ENCODE measurements at places on chromosomes 2 and 18. TPM values are rescaled to one million over a fixed set of nuclear protein-coding genes. Genes with fewer than 3 reads are reported as not detected.
A peak's percentile ranks its signal among the peaks of the same experiment; 100 is the strongest.

DNA sequence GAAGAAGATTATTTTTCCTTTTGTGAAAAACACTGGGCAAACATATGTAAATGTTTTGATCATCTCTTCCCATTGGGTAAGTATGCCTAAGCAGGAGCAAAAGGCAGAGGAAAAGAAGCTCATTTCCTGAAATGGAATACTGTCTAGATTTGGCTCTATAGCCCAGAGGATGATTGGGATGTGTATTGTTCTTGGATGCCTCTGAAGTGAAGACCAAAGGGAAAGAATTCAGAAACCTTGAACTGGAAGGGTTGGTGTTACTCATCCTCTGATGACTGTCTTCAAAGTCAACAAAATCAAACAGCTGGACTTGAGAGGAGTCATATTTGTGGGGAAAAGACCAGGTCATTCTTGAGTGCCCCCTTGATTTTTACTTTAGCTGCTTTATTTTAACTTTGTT lies 112.6 kb upstream of the NT5C1B start:
- H3K4me1 ChIP-seq: no peaks in the 10 kb centered on the region
- H3K36me3 ChIP-seq: no peaks in the 10 kb centered on the region
- no peaks in the 10 kb centered on the region for H3K27me3 ChIP-seq
- DNase-seq: no peak

GRCh38 chr2:143152637-143153036 lies 23.4 kb downstream of the ARHGAP15 start:
- H3K27me3 ChIP-seq: no peaks in the 10 kb centered on the region
- H3K4me3 ChIP-seq: no peak overlapping the region
- no peak overlapping the region for H3K27ac ChIP-seq
- no peaks in the 10 kb centered on the region for H3K4me1 ChIP-seq
- no peaks in the 10 kb centered on the region for H3K36me3 ChIP-seq

- H3K27me3 ChIP-seq: no peaks in the 10 kb centered on the region
- DNase-seq: no peak
- H3K36me3 ChIP-seq: no peaks in the 10 kb centered on the region
- no peak overlapping the region for H3K27ac ChIP-seq
- H3K4me1 ChIP-seq: no peaks in the 10 kb centered on the region
- no peak overlapping the region for H3K4me3 ChIP-seq
Measured at GRCh38 chr2:109398366-109399015, 215.3 kb downstream of the SEPTIN10 start.

GRCh38 chr2:166897666-166898065 lies 9.4 kb downstream of the XIRP2 start:
- no peaks in the 10 kb centered on the region for H3K4me1 ChIP-seq
- no peak overlapping the region for H3K4me3 ChIP-seq
- H3K36me3 ChIP-seq: no peaks in the 10 kb centered on the region
- no peaks in the 10 kb centered on the region for H3K27me3 ChIP-seq

GRCh38 chr2:47984041-47984440 lies 77.7 kb upstream of the FBXO11 start:
- no peaks in the 10 kb centered on the region for H3K4me1 ChIP-seq
- no peak for DNase-seq
- no peak overlapping the region for H3K4me3 ChIP-seq
- H3K36me3 ChIP-seq: no peaks in the 10 kb centered on the region
- no peak overlapping the region for H3K27ac ChIP-seq
- no peaks in the 10 kb centered on the region for H3K27me3 ChIP-seq

DNA sequence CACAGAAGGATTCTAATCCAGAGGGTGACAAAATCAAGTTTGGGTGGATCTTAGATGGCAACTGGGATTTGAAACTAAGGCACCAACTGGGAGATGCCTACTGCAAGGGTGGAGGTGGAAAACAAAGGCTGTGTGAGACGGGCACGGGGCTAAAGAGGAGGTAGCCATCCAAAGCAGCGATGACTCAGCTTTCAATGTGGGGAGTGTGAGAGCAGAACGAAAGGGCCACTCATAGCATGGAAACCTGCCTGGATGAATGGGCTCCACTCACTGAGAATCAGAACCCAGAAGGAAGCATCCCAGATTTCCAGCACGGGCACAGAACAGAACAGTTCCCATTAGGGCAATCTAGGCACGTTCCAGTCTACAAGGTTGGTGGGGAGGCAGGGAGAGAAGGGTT lies 159.5 kb downstream of the COL4A4 start:
- H3K27ac ChIP-seq: no peak overlapping the region
- no peaks in the 10 kb centered on the region for H3K27me3 ChIP-seq
- H3K4me3 ChIP-seq: no peak overlapping the region
- no peak for DNase-seq

GRCh38 chr2:57497489-57498096 lies 549.0 kb upstream of the VRK2 start:
- no peak overlapping the region for H3K4me3 ChIP-seq
- DNase-seq: no peak
- no peaks in the 10 kb centered on the region for H3K27me3 ChIP-seq
- no peak overlapping the region for H3K27ac ChIP-seq
- no peaks in the 10 kb centered on the region for H3K4me1 ChIP-seq
- no peaks in the 10 kb centered on the region for H3K36me3 ChIP-seq

DNA sequence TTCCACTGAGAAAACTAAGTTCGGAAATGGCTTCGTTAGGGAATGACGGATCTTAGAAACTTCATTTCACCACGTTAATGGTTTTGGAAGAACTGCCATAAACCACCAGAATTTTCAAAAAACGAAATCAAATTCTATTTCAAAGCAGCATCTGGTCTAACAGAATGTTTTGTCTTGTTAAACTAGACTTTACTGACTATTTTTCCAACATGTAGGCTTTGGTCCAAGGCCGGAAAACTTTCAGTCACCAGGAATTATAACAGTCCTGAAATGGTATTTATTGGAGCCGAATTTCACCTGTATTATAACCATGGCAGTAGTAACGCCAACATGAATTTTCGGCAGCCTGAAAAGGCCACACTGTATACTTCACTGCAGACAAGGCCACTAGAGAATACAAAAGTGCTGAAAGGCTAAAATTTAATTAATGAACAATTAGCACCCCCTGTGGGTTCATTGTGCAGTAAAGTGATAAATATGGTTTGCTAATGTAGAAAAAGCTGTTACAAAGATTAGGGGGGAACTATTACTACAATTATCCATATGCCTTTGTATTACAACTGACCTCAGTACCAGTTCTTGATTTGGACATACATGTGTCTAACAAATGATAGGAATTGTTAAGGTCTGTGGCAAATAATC lies 116.4 kb downstream of the ZNF521 start:
- H3K27ac ChIP-seq: no peak overlapping the region
- H3K27me3 ChIP-seq: no peaks in the 10 kb centered on the region
- H3K36me3 ChIP-seq: no peaks in the 10 kb centered on the region

DNA sequence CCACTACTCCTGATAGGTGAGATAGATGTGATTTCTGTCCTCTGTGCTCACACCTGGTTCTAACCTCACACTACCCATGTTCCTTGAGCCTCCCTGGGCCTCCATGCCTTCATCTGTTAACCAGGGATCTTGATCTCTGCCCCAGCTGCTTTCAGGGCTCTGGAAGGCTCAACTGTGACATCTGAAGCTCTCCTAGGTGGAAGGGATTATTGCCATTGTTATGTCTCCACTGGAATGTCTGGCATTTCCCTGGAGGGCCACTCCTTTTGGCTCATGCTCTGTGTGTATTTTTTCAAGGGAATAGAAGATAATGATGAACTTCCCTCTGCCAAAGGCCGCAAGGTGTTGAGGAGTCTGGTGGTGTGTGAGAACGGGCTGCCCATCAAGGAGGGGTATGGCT lies 41.2 kb downstream of the PCARE start:
- no peak overlapping the region for H3K4me3 ChIP-seq
- no peaks in the 10 kb centered on the region for H3K27me3 ChIP-seq
- H3K36me3 ChIP-seq: no peaks in the 10 kb centered on the region
- no peak overlapping the region for H3K27ac ChIP-seq
- H3K4me1 ChIP-seq: no peaks in the 10 kb centered on the region
- DNase-seq: no peak

GRCh38 chr18:25121442-25121841 lies 230.5 kb downstream of the ZNF521 start:
- no peak overlapping the region for H3K4me3 ChIP-seq
- no peak overlapping the region for H3K27ac ChIP-seq
- H3K4me1 ChIP-seq: no peaks in the 10 kb centered on the region
- no peak for DNase-seq
- H3K36me3 ChIP-seq: no peaks in the 10 kb centered on the region
- no peaks in the 10 kb centered on the region for H3K27me3 ChIP-seq

GRCh38 chr2:172082944-172083627 lies 2.2 kb upstream of the DLX1 start:
- H3K4me1 ChIP-seq: no peaks in the 10 kb centered on the region
- no peak overlapping the region for H3K27ac ChIP-seq
- H3K4me3 ChIP-seq: no peak overlapping the region
- DNase-seq: peak; percentile 79
- peaks cover 3% of the 10 kb centered on the region for H3K27me3 ChIP-seq

DNA sequence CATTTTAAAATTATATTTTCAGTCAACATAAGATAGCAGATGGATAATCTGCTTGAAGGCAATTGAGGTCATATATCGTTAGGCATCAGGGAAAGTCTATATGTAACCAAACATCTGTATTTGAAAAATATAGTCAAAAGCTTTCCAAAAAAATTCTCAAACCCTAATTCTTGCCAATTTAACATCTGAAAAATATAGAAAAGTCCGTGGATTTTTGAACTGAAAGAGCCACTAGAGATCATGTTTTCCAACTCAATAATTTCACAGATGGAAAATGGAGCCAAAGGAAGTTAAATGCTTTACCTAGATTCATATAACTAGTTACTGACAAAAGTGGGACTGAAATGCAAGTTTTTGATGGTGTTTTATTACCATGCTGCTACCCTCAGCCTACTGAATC lies 185.1 kb upstream of the ZNF804A start:
- H3K4me3 ChIP-seq: no peak overlapping the region
- no peak overlapping the region for H3K27ac ChIP-seq
- H3K4me1 ChIP-seq: no peaks in the 10 kb centered on the region
- H3K27me3 ChIP-seq: no peaks in the 10 kb centered on the region

- no peak overlapping the region for H3K27ac ChIP-seq
- H3K4me1 ChIP-seq: no peaks in the 10 kb centered on the region
- no peak for DNase-seq
- no peaks in the 10 kb centered on the region for H3K36me3 ChIP-seq
- H3K27me3 ChIP-seq: no peaks in the 10 kb centered on the region
- H3K4me3 ChIP-seq: no peak overlapping the region
Measured at GRCh38 chr2:61045999-61046398, 19.7 kb upstream of the SANBR start.

DNA sequence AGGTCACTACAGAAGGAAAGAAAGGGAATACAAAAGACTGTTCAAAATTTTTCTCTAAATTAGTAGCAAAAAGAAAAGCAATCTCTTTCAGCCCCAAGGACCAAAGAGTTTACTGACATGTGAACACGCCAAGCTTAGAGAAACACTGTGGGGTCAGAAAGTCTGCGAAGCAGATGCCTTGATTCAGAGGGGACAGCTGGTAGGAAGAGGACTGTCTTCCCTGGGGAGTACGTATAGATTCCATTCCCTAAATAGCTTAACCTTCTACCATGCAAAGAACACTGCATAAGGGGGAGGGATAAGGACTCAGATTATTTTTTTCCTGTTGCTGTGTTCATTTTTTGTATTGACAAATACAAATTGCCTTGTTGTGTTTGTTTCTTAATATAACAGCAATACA lies 96.1 kb downstream of the IRS1 start:
- H3K4me3 ChIP-seq: no peak overlapping the region
- H3K36me3 ChIP-seq: no peaks in the 10 kb centered on the region
- no peak for DNase-seq

GRCh38 chr2:61928826-61929461 lies 23.5 kb downstream of the COMMD1 start:
- H3K27me3 ChIP-seq: no peaks in the 10 kb centered on the region
- H3K4me3 ChIP-seq: no peak overlapping the region
- no peak overlapping the region for H3K27ac ChIP-seq
- DNase-seq: no peak
- H3K4me1 ChIP-seq: no peaks in the 10 kb centered on the region
- no peaks in the 10 kb centered on the region for H3K36me3 ChIP-seq

DNA sequence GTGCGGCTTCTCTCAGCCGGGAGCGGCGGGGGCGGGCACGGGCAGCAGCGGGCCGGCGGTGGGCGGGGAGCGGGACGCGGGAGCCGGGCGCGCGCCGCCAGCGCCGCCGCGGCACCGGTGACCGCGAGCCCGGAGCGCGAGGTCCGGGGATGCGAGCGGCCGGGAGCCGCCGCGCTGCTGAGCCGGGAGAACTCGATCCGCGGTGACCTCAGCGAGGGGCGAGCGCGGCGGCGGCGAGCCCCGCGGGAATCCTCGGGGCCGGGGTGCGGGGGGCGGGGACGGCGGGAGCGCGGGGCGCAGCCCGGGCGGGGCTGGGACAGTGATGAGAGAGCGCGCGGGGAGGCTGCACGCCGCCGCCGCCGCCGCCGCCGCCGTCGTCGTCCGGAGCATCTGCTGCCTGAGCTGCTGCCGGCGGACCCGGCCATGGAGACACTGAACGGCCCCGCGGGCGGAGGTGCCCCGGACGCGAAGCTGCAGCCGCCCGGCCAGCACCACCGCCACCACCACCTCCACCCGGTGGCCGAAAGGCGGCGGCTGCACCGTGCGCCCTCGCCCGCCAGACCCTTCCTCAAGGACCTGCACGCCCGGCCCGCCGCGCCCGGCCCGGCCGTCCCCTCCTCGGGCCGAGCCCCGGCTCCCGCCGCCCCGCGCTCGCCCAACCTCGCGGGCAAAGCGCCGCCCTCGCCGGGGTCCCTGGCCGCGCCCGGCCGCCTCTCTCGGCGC lies at the start of gene MTCL1:
Gene MTCL1 (plus strand): TSS at position 319 of the 723 bp plus-strand sequence. CDS start 105 bp downstream, at position 424.
- H3K4me1 ChIP-seq: no peaks in the 10 kb centered on the region
- peak within 1 kb of the TSS; percentile 96 for H3K4me3 ChIP-seq
- no peak for DNase-seq
- H3K36me3 ChIP-seq: no peaks in the 10 kb centered on the region
- H3K27ac ChIP-seq: peak within 1 kb of the TSS; percentile 65

DNA sequence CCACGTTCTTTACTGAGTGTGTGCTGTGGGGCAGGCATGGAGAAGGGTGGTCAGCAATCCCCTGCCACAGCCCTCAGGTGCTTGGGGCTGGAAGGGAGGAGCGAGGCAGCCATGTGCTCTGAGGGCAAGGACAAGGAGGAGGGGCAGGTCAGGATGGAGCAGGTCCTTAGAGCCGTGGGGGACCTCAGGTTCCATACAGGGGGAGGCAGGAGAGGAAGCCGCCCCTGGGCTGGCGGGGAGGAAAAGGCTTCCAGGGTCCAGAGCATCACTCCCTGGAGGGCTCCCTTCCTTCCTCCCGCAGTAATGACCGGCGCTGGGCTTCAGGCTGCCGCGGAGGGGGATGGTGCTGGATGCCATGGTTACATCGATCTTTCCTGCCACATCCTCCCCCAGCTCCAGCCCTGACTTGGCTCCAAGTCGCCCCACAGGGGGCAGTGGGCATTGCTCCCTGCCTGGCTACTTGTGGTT lies 6.6 kb downstream of the GAREM2 start:
- H3K4me1 ChIP-seq: no peaks in the 10 kb centered on the region
- H3K27me3 ChIP-seq: no peaks in the 10 kb centered on the region
- no peak overlapping the region for H3K27ac ChIP-seq

EPHA4 gene
- 5.3 TPM for polyA plus RNA-seq

FAM237A gene
- polyA plus RNA-seq: not detected

TBR1 gene
- not detected for polyA plus RNA-seq

ANKRD36 gene
- polyA plus RNA-seq: 1.8 TPM

LRATD1 gene
- 1.9 TPM for polyA plus RNA-seq

ALPI gene
- polyA plus RNA-seq: 0.18 TPM

OR6B2 gene
- not detected for polyA plus RNA-seq

SPEG gene
- polyA plus RNA-seq: 81.6 TPM

AFG3L2 gene
- 25.2 TPM for polyA plus RNA-seq

NTSR2 gene
- not detected for polyA plus RNA-seq

All from aorta (tissue), 5 donors.